ENCODE measurements at places on chromosomes 5 and 9. TPM values are rescaled to one million over a fixed set of nuclear protein-coding genes. Genes with fewer than 3 reads are reported as not detected.

The SLC6A7 gene
- total RNA-seq = not detected

DNA sequence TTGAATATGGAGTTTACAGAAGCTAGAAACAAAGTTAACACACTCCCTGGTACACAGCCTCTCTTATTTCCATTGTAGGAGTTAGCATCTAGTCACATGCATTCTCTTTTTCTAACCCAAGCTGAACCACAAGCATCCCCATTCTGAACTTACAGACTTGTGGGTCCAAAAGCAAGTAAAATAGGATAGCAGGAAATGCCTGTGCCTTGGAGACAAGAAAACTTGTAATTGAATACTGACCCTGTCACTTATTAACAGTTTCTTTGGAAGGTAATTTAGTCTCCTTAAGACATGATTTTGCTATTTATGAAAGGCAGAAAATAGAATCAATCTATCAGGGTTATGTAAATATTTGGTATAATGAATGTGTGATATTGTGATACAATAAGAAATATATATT is 353.6 kb downstream of the TLE4 start:
- DNase-seq = no peak

DNA sequence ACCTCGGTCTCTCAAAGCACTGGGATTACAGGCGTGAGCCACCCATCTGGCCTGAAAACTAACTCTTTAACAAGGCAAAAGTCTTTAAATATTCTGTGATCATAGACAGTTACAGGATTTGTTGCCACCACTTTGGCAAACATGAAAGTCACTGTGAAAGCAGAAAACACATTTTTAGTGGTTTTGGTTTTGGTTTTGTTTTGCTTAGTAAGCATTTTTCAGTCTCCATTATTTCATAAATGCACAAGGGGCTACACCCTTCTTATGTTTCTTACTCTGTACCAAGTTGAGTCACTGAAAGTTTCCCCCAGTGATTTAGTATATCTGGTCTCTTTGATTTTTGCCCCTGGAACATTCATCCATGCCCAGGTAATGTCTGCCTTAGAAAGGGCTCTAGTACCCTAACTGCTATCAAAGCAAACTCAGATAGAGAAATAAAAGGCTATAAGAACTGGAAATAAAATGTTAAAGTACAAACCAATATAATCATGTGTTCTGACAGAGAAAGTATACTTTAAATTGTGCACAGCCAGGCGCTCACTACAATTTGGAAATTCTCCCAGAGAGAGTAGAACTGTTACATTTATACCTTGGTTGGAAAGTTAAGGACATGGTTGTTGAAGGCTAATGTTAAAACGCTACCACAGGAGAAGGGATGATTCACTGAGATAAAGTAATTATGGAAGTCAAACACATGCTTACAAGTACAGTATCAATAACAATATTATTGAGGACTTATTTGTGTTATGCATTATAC is 1022.5 kb upstream of the DMAC1 start:
- DNase-seq = no peak

DNA sequence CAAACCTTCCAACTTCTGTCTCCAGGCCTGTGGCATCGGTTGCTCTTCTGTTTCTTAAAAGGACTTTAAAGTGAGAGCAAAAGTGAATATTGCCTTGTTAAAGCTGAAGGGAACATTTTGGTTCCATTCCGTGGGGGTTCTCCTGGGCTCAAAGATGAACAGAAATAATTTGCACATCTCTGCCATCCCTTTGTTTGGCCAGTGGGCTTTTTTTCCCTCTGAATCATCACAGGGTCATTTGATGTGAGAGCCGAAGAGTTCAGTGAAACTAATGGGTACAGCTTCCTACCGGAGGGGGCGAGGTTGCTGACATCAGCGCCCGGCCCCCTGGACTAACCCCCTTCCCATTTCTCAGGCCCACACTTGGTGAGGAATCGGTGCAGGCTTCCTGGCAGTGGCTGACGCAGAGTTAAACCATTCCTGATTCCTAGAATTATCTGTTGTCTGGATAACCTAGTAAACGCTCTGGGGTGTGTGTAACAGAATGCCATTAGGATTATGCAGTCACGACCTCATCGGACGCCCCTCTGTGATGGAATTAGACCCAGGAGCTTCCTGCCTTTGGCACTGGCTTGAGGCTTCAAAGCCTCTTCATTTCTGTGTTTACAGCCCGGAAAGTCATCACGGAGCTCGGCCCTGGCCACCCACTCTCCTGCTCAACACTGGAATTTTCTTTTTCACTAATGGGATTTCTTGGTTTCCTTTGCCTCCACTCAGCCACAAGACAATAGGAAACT is 61.6 kb upstream of the RPL26L1 start:
- DNase-seq = no peak

Data from urinary bladder (tissue), 4 donors.